ENCODE measurements at places on chromosomes 4 and X. TPM values are rescaled to one million over a fixed set of nuclear protein-coding genes. Genes with fewer than 3 reads are reported as not detected.

The MAGEA2B gene
- not detected for total RNA-seq

The PCDH7 gene
- total RNA-seq = not detected

The PDLIM3 gene
- total RNA-seq = not detected

The CEP135 gene
- 16.1 TPM for total RNA-seq

The CCKAR gene
- total RNA-seq = not detected

The ZCCHC18 gene
- total RNA-seq = 2.9 TPM

The CCDC149 gene
- total RNA-seq = 0.07 TPM

The ZAR1 gene
- not detected for total RNA-seq

The DCLK2 gene
- total RNA-seq = not detected

The SH3RF1 gene
- 1.1 TPM for total RNA-seq

The GYPE gene
- 2.1 TPM for total RNA-seq

The GC gene
- total RNA-seq = not detected

The CD38 gene
- total RNA-seq = 11.7 TPM

The PRKX gene
- total RNA-seq = 41.9 TPM

The HTN1 gene
- not detected for total RNA-seq

The PNPLA4 gene
- total RNA-seq = 8.5 TPM

The PSAPL1 gene
- not detected for total RNA-seq

The PPP4R3C gene
- not detected for total RNA-seq

The MAGEB6 gene
- not detected for total RNA-seq

The PLP1 gene
- not detected for total RNA-seq

All from CD8-positive, alpha-beta memory T cell (primary cell).